ENCODE measurements at places on chromosomes 2 and 18.

- DNase-seq: no peak
Measured at GRCh38 chr2:178105566-178105965, 6.7 kb upstream of the RBM45 start.

- no peak for DNase-seq
Measured at GRCh38 chr2:68214381-68214780, 38.0 kb downstream of the PPP3R1 start.

GRCh38 chr18:10057401-10057893, 143.6 kb downstream of the VAPA start:
- no peak for DNase-seq

- no peak for DNase-seq
Measured at GRCh38 chr18:36176177-36176584, 11.1 kb upstream of the MOCOS start.

GRCh38 chr2:178927173-178927572, 120.0 kb upstream of the TTN start:
- DNase-seq: no peak

DNA sequence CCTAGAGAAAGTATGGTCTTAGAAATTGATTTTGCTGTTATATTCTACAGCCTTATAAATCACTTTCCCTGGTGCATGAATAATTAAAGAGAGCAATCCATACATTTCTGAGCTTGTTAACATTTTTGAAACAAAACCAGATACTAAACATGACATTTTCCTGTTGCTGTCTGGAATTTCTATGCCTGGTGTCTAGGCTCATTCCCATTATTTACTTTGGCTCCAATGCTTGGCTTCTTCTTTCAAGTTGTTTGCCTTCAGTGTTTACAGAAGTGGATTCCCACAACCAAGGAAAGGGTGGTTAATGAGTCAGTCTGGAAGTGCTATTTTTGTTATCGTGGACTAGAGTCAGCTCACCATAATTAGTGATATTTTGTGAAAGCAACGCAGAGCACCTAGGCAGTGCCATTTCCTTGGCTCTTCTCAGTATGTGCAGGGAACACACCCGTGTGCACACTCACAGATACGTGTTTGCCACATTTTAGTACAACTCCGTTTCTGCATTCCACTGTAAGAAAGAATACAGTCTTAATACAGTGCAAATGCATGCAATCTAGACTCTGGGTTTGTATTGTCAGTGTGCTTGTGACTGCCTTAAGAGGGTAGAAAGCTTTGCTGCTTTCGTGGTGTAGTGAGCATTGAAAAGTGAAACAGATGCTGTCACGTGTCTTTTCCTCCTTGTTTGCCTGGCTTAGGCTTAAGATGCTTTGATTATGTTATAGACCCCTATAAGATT, 185.0 kb upstream of the RASGRP3 start:
- DNase-seq: no peak

DNA sequence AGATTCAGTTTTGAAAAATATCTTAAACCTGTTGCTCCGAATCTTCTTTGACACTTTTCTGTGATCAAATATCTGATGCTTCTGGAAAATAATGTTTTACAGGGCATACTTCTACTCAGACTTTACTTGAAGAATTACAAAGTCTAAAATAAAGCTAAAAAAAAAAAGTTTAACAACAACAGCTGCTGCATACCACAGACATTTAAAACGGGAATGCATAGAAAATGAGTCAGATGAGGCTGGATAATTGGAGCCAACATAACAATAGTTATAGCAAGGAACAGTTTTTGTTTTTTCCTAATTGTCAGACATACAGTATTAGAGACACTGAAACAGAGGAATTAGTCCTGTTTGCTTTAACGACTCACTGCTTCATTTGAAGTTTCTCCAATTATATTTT, 1090.2 kb downstream of the SUCLG1 start:
- no peak for DNase-seq

All from CD4-positive, alpha-beta T cell (primary cell).